CD4-positive, alpha-beta T cell treated with Interferon alpha-2 for 1 hour (primary cell): ENCODE measurements at places on chromosomes 3 and 15.

DNA sequence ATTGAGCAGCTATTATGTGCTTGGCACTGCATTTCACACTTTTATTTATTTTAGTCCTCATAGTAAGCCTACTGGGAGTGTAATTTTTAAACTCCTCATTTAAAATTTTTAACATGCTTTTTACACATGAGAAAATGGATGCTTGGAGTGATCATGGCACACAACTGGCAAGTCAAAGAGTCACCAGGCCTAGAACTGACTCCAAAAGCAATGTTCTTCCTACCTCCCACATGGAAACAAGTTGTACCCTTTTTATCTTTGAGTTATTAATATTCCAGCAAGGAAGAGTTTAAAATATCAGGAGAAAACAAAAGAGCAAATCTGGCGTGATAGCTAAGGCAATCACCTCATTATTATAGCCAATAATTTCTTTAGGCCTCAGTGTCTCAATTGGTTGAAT is 100.6 kb downstream of the MEIS2 start:
- DNase-seq = no peak

- DNase-seq = no peak
These were observed 597.3 kb downstream of the NAALADL2 start for GRCh38 chr3:175456466-175456865.

DNA sequence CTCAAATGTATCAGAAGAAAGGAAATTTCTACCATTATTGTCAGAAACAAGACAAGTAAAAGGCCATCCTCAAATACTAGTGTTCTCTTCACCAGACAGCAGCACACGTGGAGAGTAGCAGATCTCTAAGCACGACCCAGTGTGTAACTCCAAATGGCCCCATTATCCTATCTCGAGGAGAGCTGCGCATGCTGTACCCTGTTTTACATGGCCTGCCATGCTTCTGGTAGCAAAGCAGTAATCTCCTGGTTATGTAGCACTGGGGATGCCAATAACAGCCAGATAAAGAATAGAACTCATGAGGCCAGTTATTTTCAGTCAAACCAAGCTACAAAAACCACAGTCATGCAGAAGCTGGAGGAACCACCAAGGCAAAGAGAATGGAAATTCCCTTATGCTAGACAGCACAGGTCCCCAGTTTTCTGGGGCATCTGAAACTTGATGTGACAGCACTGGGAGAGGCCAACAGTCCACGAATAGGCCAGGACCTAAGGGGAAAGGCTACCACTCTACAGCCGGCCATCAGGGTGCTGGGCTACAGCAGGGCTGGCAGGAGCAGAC is 73.0 kb downstream of the LIPC start:
- no peak for DNase-seq

DNA sequence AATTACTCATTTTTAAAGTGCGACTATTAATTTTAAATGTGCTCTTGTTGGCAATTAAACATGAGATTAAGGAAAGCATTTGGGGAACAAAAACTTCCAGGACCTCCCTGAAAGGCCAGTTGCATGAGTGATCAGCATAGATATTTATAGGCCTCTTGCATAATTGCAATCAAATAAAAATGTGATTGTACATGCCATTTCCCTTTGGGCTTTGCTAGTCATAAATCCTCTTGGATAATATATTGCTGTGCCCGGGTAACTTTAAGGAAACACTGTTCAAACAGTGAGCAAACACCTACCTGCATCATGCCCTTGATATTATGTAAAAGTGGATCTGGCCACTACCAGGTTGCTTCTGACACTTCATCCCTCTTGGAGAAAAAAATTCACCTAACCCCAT is 239.1 kb downstream of the MCTP2 start:
- DNase-seq = no peak

DNA sequence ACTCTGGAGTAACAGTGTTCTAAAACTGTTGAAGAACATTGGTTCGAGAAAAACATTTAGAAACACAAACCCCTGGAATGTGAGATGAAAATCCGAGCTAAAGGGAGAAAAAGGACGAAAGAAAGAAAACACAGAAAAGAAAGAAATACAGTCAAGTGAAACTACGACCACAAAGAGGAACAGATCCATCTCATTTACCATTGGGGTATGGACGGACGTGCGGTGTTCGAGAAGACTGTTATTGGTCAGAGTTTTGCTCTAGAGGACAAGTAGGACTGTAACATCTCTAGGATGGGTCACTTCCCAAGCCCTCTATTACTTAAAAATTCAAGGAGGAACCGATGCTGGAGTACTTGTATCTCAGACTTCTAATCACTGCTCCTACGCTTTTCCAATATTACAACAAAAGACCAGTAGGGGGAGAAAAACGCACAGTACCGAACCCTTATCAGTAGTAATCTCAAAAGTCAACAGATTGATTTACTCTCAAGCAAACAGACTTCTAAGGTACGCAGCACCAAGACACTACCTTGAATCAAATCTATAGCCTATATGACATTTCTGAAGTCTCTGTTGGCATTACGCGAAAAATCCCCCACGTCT is 1.1 kb upstream of the PIK3CA start:
- DNase-seq = peak; percentile 80

DNA sequence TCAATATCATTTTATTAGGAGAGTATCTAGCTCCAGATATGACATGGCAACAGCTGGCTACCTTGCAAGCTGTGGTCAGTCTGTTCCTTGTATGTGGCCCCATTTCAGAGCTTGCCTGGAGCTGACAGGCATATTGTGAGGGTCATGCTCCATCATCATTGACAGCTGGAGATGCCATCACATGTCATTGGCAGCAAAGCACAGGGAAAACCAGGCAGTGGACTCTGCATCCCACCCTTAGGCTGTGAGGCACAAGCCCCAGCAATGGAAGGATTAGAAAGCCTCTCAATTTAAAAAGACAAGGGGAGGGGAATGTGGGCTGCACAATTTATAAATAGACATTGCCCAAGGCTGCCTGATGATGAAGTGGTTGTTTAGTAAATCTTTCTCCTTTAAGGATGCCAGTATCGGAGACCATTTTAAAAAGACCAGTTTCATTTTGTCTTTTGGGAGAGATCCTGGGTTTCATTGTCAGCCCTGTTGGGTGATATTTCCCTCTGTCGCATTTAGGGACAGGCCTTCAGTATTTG is 27.9 kb downstream of the LNP1 start:
- DNase-seq = no peak

- DNase-seq = no peak
These were observed 261.8 kb upstream of the CBLB start for GRCh38 chr3:106130384-106131198.

DNA sequence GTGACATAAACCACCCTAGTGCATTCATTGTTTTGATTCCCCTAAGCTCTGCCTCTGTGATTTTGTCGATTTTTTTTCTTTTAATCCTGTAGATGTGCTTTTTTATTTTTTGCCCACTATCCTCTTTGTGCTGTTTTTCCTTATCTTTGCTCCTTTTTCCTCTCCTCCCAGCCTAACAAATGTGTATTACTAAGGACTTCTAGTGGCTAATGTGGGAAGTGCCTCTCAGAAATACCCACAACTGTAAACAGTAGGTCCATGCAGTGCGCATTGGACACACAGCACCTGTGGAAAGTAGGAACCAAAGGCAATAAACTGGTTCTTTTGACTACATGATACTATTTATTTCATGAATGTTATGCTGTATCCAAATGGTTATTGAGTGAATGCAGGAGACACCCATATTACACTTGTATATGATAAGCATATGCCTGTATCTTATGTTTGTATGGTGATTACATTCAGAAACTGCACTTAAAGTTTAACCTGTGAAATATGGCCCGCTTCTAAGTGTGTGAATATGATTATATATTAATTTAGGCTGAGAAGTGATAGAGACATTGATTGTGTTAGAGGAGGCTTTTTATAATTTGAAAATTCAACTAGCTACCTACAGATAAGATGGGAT is 147.8 kb downstream of the PLCL2 start:
- DNase-seq = peak; percentile 14
